A549 treated with Mapracorat at 1 μM for 4 hours (cell line): ENCODE measurements at places on chromosomes 7 and 10. TPM values are rescaled to one million over a fixed set of nuclear protein-coding genes. Genes with fewer than 3 reads are reported as not detected.

The PNLIPRP1 gene
- total RNA-seq: not detected in 5 replicates

The UCMA gene
- not detected in 5 replicates for total RNA-seq

The MUC3A gene
- total RNA-seq: 15.0 to 24.4 TPM (median 20.8 TPM) in 5 replicates

The CPA1 gene
- not detected in 5 replicates for total RNA-seq

The GDF2 gene
- not detected in 5 replicates for total RNA-seq

The TCAF1 gene
- 13.1 to 19.9 TPM (median 18.0 TPM) in 5 replicates for total RNA-seq

The CLEC2L gene
- not detected in 5 replicates for total RNA-seq

The SEMA3C gene
- 41.9 to 86.4 TPM (median 63.4 TPM) in 5 replicates for total RNA-seq

The TBRG4 gene
- total RNA-seq: 103 to 112 TPM (median 107 TPM) in 5 replicates

The CYP2C8 gene
- 0.08 TPM in 1 of 5 replicates, not detected in the others for total RNA-seq

The VSTM4 gene
- total RNA-seq: 0.15 to 0.56 TPM (median 0.39 TPM) in 5 replicates

The TMEM270 gene
- 0.16 to 0.40 TPM (median 0.22 TPM) in 3 of 5 replicates, not detected in the others for total RNA-seq

The CTAGE6 gene
- total RNA-seq: 0.05 to 0.07 TPM in 2 of 5 replicates, not detected in the others

The DNA2 gene
- 8.5 to 11.6 TPM (median 9.1 TPM) in 5 replicates for total RNA-seq

The GOLGA7B gene
- 3.2 to 4.0 TPM (median 3.6 TPM) in 5 replicates for total RNA-seq

The C7orf33 gene
- total RNA-seq: not detected in 5 replicates

The CDH23 gene
- total RNA-seq: 1.9 to 2.7 TPM (median 2.5 TPM) in 5 replicates

The ANKMY2 gene
- 12.2 to 17.2 TPM (median 13.4 TPM) in 5 replicates for total RNA-seq
